ENCODE measurements at places on chromosomes 13 and 19. TPM values are rescaled to one million over a fixed set of nuclear protein-coding genes. Genes with fewer than 3 reads are reported as not detected.

TMEM238 gene
- total RNA-seq = 10.8 TPM

PRODH2 gene
- not detected for total RNA-seq

CGB8 gene
- not detected for total RNA-seq

GSX1 gene
- not detected for total RNA-seq

CABP5 gene
- not detected for total RNA-seq

SIPA1L3 gene
- total RNA-seq = 9.7 TPM

ZNF836 gene
- 10.0 TPM for total RNA-seq

PBX4 gene
- total RNA-seq = 9.6 TPM

DNA sequence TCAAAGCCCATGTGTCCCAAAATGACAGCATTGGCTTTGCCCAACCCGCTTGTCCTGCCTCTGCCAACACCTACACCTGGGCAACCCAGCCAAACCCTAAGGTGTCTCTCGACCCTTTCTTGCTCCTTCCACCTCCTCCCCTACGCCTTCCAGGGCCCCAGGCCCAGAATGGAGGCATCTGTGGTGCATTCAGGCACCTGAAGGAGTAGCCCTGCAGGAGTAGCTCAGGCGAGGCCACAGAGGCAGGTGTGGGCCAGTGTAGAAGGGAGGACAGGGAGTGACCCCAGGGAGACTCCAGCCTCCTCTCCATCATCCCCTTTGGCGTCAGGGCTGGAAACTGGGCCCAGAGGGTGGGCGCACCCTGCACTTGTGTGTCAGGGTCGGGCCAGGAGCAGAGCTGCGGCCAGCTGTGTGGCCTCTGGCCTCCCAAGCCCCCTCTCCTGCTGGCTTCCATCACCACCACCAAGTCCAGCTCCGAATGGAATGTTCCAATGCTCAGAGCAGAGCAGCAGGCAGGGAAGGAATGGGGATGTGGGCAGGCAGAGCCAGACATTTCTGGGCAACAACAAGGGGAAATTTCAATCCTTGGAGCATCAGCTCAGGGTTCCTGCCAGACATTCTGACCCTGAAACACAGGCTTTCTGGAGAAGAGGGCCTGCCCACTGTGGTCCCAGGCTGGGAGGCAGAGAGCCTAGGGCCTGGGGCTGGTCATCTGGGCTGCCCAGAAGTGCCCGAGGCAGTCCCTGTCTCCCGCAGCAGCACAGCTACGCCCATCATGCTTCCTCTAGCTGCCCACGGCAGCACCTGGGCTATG is 16.4 kb downstream of the PLEKHF1 start:
- DNase-seq = no peak

- no peak for DNase-seq
Observed at GRCh38 chr13:94408314-94409036, 71.0 kb downstream of the DCT start.

DNA sequence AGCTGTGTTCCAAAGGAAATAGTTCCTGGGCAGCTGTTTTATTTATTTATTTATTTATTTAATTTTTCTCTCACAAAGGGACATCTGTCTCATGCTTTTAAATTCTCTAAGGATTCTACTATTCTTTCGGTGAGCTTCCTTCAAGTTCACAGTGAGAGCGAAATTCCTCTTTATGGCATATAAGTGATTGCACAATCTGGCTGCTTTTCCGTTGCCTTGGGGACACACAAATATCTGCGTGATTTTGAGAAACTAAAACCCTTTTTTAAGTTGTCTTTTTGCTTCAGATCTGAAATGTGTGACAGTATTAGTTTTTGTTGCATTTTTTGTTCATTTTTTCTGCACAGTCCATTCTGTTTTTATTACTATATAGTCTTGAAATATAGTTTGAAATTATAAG is 19.2 kb downstream of the ZNF486 start:
- DNase-seq = no peak

DNA sequence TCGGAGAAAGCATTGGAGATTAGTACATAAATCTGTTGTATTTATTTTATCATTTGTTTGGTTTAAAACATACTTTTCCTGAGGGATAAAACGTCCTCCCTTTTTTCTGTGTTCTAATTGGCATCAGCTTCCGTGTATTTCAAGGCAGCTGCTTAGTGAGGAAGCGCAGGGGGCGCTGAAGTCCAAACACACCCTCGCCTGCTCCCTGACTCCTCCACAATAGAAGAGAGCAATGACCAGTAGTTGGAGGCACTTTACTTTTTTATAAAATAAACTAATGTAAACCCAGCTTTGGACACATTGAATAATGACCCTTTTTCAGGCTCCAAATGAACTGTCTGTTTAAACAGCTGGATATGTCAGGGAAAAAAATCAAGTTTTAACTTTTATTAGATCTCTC is 79.9 kb downstream of the RNASEH2B start:
- DNase-seq = no peak

DNA sequence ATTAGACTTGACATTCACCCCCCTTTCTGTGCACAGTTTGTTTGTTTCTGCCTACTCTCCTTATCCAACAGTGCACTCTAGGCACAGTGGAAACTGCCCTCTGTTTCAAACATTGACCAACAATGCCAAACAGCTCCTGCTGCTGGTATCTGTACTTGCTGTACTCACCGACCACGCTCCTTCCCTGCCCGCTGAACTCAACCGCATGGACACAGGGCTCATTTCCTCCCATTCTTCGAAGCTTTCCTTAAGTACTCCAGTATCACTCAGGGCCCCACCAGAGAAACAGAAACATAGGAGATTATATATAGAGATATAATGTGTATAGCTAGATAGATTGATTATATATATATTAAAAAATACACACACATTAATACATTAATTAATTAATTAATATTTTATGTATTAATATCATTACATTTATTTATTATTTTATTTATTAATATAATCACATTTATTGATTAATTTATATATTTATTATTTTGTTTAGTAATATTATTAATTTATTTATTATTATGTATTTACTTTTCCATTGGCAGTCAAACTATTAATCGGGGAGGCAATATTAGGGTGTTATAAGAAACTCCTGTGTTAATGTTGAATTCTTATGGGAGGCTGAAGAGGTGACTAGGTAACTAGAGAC is 1528.2 kb downstream of the EFNB2 start:
- no peak for DNase-seq

GRCh38 chr13:75393839-75394520 is 88.0 kb downstream of the TBC1D4 start:
- no peak for DNase-seq

DNA sequence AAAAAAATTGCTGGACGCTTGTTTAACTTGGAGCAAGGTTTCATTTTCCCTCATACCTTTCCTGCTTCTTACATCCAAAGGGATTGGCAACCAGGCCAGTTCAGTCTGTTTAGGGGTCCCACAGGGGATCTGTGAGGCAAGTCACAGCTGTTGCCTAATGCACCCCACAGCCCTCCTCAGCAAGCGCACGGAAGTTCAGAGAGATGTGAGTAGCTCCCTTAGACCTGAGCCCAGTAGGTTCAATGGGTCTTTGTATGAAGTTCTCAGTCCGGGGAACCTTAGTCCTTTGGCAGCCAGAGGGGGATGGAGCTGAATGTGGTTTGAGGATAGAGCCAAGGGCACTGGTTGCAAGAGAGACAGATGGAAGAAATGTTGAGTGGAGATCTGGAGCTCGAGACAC is 13.0 kb downstream of the SAMD4B start:
- no peak for DNase-seq

- DNase-seq = peak; percentile 64
Observed at GRCh38 chr19:55353803-55354697, 469 bp downstream of the COX6B2 start.

DNA sequence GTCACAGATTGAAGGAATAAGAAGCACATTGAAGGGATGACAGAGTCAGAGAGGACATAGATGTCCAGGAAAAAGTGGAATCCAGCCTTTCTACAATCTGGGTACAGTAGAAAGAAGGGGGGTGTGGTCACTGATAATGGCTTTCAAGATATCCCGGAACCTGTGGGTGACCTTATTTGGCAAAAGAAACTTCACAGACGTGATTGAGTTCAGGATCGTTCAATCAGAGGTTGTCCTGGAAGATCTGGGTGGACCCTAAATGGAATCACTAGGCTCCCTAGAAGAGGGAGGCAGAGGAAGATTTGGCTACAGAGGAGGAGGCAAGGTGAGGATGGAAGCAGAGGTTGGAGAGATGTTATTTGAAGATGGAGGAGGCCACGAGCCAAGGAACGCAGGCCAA is 13.0 kb upstream of the SYCN start:
- no peak for DNase-seq

- no peak for DNase-seq
Observed at GRCh38 chr13:112880976-112881540, 88.0 kb upstream of the MCF2L start.

- DNase-seq = no peak
Observed at GRCh38 chr19:56974556-56975207, 134.2 kb upstream of the PEG3 start.

DNA sequence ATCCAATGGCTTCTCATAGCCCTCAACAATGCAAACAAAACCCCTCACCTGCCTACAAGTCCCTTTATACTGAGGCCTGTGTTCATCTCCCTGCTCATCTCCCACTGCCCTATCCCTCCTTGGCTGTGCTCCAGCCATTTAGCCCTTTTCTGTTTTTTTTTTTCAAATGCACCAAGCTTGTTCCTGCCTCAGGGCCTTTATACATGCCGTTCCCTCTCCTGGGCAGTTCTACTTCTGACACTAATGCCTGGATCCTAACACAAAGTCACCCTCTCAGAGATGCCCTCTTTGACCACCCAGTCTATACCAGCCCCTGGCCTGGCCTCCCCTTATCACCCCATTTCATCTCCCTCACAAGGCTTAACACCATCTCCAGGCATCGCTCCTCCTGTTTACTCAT is 26.9 kb downstream of the ZNF574 start:
- no peak for DNase-seq

GRCh38 chr13:37621811-37622361 is 23.3 kb upstream of the POSTN start:
- DNase-seq = no peak

DNA sequence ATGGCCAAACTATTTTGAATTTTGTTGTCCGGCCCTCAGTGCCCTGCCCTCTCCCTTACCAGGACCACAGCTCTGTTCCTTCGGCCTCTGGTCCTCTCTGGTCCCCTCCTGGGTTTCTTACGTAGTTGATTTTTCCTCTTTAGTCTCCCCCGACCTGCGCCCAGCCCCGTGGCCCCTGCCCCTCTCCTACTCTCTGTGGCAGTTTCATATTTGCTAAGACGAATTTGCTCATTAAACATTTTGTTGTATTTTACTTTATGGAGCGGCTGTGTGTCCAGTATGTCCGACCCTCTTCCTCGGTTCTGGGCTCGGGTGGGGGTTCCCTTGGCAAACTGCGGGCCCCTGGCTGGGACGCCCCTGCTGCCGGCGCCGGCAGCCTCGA is 576 bp upstream of the EPN1 start:
- DNase-seq = no peak

GRCh38 chr13:22903925-22904324 is 276.9 kb upstream of the SGCG start:
- no peak for DNase-seq

DNA sequence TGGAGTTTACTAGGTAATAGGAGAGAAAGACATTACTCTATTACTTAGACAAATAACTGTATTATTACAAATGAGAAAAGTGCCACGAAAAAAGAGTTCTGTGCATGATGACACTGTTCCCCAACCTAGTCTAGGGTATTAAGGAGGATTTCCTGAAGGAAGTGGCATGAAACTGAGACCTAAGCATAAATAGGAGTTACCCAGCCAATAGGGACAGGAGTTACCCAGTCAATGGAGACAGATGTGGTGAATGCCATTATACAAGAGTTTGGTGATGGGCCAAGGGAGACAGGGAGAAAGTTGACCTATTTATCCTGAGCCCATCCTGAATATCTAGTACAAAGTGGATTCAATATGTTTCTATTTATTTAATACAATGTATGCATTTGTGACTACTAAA is 65.4 kb downstream of the KL start:
- no peak for DNase-seq

GRCh38 chr13:26058704-26059103 is 6.9 kb upstream of the SHISA2 start:
- DNase-seq = no peak

DNA sequence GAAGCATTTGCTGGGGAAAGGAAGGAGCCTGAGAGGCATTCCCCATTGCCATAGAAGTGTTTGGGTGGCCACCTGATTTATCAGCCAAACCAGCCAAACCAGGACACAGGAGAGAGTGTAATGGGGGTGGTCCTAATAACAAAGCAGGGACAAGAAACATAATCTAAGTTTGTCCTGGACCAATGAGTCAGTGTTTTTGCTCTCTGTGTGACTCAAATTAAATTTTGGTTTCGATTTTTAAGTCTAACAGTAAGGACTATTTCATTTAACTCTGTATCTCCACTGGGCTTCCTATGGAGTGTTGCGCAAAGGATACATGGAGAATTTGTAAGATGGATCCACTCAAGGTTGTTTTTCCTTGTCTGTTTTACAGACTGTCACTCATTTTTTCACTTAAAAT is 19.5 kb upstream of the TRPC4 start:
- DNase-seq = no peak

DNA sequence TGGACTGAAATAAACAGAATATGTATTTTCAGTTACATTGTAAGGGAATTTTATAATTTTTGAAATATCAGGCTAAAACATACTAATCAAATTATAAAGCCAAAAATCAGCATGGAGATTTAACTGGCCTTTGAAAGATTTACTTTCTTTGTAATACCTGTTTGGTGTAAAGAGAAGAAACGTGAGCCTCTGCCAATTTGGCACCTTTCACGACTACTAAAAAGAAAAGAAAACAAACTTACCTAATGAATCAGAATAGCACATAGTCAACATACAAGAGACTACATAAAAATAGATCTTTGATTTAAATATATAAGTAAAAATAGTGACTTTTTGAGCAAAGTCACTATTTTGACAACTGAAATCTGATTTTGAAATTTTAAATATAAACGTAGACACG is 87.4 kb downstream of the RBM26 start:
- no peak for DNase-seq

DNA sequence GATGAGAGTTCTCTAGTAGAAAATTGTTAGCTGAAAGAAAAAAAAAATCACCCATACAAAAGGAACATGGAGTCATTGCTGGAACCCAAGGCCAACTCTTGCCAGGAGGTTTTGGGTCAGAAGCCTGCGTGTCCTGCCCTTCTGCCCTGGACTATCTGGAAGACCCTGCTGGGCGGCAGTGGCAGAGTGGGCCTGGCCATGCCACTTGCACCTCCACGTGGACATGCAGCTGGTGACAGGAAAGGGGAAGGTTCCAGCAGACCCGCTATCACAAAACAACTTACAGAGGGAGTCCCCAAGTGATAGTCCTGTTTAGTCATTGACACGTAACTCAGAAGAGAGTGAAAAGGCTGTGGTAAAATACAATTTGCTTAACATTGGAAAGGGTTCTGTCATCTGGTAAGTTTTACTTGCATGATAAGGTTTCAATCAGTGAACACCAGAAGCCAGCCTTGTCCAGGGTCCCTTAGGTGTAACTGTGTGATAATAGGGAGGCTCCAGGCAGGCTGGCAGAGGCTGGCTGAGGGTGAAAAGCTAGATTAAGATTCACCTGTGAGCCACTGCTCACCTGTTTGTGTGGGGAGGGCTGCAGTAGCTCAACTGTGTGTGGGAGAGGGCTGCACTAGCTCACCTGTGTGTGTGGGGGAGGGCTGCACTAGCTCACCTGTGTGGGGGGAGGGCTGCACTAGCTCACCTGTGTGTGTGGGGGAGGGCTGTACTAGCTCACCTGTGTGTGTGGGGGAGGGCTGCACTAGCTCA is 47.8 kb downstream of the COL4A2 start:
- DNase-seq = no peak

- DNase-seq = no peak
Observed at GRCh38 chr19:50551034-50551714, 17.1 kb downstream of the LRRC4B start.

- DNase-seq = no peak
Observed at GRCh38 chr19:46660551-46661019, 397 bp downstream of the DACT3 start.

- no peak for DNase-seq
Observed at GRCh38 chr13:71831716-71832115, 35.3 kb downstream of the DACH1 start.
